Activated CD4-positive, alpha-beta T cell treated with anti-CD3 and anti-CD28 coated beads, Interleukin-2, Interleukin-4, amounts not matched to agents 100 ng/mL and 50 ng/mL, durations not matched to agents 16 hours and 8 hours (primary cell): ENCODE measurements at places on chromosomes 13 and 19.

DNA sequence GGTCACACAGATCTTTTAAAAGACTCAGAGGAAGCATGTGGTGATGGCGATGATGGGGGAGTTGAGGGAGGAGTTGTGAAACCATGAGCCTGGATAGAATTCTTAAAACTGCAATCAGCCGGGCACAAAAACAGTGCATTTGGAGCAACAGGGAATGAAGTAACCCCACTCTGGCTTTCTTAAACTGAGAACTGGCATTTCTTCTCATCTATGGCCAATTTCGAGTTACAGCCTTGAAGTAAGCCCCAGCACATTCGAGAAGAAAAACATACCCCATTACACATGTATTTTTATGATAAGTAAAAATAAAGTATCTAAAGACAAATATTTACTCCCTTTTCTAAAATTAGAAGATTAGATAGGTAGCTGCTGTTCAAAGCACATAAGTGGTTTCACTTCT is 70.1 kb downstream of the DCLK1 start:
- no peak for DNase-seq

DNA sequence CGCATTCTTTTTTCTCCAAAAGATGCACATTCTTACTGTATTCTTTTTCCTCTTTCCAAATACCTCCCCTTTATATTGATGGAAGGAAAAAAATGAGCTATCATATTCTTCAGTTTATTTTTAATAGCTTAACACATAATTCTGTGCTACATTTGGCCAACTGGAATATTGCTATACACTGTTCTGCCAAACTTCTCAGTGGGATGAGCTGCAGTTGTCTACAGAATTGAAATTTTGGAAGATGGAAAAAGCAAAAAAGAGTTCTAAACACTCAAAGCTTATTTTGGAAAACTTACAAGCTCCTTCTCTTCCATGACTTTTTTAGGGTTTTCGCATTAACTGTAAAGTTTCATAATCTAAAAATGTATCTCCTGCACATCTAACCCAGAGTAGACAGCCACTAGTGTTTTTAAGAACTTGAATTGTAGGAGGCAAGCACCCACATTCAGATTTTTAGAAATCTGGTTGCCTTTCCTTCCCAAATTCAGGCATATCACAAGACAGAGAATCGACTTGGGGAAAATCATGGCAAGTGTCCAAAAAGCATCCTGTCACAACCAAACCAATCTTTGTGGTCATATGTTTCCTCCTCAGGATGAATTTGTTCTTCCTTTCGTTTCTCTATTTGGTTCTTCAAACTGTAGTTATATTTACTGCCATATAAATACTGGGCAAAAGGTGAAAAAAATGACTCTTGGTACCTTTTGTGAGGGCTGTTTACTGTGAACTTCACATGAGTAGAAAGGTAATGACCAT is 111.4 kb upstream of the FRY start:
- DNase-seq = no peak

DNA sequence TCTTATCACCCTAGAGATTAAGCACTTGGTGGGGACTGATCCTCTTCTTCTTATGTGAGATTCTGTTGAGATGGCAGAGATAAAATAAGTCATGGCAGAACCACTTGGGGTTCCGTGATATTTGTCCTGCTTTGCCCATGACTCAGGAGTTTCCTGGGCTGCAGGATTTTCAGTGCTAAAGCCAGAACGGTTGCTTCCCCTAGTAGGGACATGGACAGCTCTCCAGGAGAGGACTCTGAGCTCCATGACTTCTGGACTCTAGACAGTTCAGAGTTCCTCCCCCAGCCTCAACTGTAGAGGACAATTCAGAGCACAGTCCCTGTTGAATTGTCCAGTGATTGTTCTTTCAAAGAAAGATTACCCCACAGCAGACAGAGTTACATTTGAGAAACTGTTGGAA is 98.8 kb downstream of the OLFM4 start:
- no peak for DNase-seq

DNA sequence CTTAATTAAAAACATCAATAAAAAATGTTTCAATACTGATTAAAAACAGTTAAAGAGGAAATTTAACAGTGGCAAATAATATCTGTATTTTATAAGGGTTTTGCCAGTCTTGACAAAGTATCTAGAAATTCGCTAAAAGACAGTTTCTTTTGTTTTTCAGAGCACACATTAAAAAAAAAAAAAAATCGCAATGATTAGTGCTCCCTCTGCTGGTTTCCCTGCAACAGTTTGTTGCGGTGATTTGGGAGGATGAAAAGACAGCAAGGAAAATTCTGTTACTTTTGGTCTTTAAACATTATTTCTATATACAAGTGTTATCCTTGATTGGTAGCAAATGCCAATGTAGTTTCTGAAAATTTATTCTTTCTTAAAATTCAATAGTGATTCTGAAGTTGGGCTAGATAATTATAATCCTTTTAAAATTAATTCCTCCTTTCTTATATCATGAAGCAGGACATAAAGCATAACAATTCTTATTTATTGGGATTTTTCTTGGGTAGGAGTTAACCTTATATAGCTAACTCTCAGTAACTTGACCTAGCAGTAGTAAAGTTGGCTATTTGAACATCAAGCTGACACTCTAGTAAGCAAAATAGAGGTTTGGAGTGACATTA is 23.1 kb upstream of the SPRY2 start:
- DNase-seq = no peak

DNA sequence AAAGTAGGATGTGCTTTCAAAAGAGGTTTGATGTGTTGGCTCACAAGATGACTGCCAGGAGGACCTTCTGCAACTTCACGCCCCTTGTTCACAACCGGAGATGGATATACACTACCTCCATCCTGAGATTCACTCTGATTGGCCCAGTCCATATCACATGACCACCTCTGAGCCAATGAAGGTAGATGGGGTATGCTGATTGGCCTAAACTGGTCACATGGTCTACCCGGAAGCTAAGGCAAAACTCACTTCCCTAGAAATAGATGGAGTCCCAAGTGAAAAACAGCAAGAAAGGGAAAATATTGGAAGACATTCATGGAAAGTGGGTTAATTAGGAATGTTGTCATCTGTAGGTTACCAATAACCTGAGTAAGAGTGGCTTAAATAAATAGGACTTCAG is 119.7 kb upstream of the MRI1 start:
- DNase-seq = no peak

GRCh38 chr19:29106346-29106885 is 106.5 kb downstream of the UQCRFS1 start:
- no peak for DNase-seq

GRCh38 chr13:93767917-93768409 is 541.4 kb downstream of the GPC6 start:
- no peak for DNase-seq

DNA sequence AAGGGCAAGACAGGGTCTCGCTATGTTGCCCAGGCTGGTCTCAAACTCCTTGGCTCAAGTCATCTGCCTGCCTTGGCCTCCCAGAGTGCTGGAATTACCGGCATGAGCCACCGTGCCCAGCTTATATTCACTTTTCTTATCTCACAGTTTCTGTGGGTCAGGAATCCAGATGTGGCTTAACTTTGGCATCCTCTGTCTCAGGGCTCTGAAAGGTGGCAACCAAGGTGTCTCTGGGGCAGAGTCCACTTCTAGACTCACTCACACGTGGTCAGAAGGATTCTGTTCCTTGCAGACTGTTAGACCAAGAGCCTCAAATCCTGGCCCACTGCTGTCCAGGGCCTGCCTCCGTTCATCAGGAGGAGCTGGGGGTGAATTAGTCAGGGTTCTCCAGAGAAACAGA is 7.6 kb upstream of the LMNB2 start:
- DNase-seq = no peak

GRCh38 chr19:28940751-28941500 is 272.0 kb downstream of the UQCRFS1 start:
- DNase-seq = no peak

GRCh38 chr19:55540619-55541018 is 3.7 kb upstream of the SBK2 start:
- DNase-seq = no peak

GRCh38 chr19:9427941-9428340 is 7.4 kb downstream of the ZNF266 start:
- no peak for DNase-seq

DNA sequence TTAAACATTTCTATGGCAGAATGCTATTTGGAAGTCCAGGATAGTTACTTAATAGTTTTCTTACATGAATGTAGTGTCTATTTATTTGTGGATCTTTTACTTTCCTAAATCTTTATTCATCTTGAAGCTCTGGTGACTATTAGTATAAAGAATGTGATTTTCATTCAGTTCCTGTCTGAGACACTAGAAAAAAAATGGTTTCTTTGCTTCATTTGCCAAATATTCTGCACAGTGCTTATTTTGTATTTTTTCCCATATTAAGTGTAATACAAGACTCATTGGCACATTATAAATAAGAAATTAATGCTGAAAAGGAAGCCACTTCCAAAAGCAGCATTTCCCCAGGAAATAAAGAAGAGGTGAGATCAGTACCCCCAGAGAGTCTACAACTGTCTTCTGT is 109.8 kb downstream of the POSTN start:
- no peak for DNase-seq

DNA sequence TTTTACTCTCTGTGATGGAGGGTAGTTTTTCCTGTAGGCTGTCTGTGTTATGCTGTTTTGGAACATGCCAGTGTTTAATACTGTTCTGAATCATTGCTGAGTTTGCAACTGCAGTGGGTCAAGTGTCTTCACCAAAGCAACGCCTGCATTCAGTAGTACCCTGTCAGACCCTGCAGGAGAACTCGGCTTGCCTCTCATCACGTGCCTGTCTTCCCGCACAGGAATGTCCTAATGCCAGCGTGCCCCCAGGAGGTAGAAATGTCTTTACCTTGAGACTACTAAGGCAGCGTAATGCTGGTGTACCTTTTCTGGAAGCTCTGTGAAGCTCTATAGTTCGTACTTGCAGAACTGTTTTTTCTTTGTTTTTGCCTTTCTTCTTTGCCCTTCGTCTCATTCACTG is 42.3 kb downstream of the POLR1D start:
- no peak for DNase-seq

GRCh38 chr13:46340631-46341111 is 46.4 kb downstream of the RUBCNL start:
- DNase-seq = no peak

GRCh38 chr13:99231721-99232120 is 26.5 kb downstream of the GPR18 start:
- DNase-seq = no peak

DNA sequence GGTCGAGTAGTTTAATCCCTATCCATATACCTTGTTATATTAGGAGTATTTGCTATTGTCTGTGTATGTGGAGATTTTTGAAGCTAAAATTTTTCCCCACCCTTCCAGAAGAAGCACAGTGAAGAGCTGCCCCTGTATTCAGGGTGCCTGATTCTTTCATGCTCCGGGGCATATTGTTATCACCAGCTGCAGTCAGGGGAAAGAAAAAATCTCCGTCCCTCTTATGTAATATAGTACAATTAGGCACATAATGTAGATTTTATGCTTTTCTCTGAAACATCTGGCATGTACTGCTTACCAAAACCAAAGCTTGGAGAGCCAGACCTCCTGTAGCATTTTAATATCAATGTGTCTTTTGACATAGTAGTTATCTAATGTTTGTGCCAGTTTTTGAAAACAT is 214.9 kb upstream of the EDNRB start:
- DNase-seq = no peak

GRCh38 chr13:101529422-101529821 is 76.9 kb downstream of the ITGBL1 start:
- no peak for DNase-seq

DNA sequence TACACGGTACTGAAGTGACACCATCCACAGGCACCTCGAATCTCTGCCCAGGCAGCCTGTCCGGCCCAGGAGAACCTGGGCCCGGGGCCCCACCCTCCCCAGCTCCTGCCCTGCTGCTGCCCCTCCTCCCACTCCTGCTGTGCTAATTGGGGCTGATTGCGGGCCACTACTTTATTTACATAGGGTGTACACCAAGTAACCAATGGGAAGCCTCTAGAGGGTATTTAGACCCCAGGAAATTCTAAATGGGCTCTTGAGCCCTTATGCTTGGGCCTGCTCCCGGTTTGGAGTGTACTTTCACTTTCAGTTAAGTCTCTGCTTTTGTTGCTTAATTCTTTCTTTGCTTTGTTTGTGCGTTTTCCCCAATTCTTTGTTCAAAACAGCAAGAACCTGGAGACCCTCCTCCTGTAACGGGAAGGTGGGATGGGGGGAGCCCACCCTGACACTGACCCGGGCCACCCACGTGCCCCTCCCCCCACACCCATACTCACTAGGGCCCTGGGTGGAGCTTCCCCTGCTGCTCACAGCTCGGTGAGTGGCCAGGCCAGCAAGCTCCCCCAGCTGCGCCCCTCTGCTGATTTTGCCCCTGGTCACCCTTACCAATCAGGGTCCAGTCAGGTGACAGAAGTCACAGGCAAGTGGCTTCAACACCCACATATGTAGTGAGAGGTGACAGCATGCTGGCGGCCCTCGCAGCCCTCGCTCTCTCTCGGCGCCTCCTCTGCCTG is 9.4 kb downstream of the SCGB2B2 start:
- no peak for DNase-seq

DNA sequence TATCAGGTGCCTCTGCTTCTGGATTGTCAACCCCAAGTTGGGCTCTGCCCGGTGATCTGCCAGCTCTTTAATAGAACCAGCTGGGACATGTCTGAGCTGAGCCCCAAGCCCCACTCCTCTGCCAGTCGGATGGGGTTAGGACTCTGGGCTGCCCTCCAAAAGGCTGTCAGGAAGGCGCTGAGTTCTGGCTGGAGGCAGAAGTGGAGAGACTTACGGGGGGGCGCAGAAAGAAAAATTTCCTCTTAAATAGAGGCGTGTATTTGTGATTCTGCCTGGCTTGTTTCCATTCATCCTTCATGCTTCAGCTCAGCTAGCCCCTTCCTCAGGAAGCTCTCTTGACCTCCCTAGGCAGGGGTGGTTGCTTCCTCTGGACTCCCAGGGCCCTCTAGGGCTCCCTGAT is 985 bp upstream of the KCNK6 start:
- no peak for DNase-seq

- no peak for DNase-seq
Observed at GRCh38 chr13:55816976-55817601, 1323.6 kb upstream of the PRR20A start.

GRCh38 chr13:86082121-86082520 is 282.9 kb upstream of the SLITRK6 start:
- DNase-seq = no peak

GRCh38 chr13:35767256-35767976 is 290.9 kb upstream of the MAB21L1 start:
- no peak for DNase-seq

GRCh38 chr19:660793-661426 is 2.1 kb downstream of the RNF126 start:
- no peak for DNase-seq

- DNase-seq = no peak
Observed at GRCh38 chr19:49326165-49326704, 1.2 kb upstream of the SLC6A16 start.

DNA sequence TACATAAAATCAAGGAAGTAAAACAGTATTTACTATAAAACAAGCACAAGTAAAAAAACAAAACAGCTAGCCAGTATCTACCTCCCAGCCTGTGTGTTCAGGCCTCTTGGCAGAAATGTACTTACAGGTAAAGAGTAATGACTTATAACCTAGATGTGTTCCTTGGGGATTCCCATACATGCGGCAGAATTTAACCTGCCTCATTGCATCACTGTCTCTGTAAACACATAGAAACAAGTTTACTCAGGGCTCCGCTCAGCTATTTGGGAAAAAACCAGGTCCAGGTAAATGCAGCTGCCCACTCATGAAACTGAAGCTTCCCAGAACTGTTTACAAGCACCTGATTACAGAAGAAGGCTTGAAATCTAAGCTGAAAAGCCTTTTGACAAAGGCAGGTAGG is 50.7 kb upstream of the SERP2 start:
- no peak for DNase-seq

GRCh38 chr19:7545904-7546303 is 10.4 kb downstream of the PNPLA6 start:
- DNase-seq = no peak
